Stimulated activated CD8-positive, alpha-beta memory T cell treated with anti-CD3 and anti-CD28 coated beads, Interleukin-7, amount 100 ng/mL, for 1 hour (primary cell): ENCODE measurements at places on chromosomes 12 and 14.

DNA sequence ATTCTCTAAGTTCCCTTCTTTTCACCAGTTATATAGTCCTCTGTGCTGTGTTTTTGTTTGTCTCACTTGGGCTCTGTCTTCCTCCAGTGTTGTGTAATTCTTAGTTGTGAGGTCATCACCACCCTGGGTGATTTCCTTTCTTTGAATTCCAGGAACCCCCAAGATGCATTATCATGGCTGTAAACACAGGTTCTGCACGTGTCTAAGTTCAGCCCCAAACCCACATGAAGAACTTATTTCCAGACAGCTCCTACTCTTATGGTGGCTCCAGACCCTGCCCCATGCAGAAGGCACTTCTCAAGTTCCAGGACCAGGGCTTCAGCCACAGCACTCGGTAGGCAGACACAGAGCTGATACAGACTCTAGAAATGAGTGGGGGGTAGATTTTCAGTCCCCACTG, 560.5 kb downstream of the BCL11B start:
- no peak for DNase-seq

- no peak for DNase-seq
These were observed 149.0 kb downstream of the TGFB3 start for GRCh38 chr14:75832621-75833297.

DNA sequence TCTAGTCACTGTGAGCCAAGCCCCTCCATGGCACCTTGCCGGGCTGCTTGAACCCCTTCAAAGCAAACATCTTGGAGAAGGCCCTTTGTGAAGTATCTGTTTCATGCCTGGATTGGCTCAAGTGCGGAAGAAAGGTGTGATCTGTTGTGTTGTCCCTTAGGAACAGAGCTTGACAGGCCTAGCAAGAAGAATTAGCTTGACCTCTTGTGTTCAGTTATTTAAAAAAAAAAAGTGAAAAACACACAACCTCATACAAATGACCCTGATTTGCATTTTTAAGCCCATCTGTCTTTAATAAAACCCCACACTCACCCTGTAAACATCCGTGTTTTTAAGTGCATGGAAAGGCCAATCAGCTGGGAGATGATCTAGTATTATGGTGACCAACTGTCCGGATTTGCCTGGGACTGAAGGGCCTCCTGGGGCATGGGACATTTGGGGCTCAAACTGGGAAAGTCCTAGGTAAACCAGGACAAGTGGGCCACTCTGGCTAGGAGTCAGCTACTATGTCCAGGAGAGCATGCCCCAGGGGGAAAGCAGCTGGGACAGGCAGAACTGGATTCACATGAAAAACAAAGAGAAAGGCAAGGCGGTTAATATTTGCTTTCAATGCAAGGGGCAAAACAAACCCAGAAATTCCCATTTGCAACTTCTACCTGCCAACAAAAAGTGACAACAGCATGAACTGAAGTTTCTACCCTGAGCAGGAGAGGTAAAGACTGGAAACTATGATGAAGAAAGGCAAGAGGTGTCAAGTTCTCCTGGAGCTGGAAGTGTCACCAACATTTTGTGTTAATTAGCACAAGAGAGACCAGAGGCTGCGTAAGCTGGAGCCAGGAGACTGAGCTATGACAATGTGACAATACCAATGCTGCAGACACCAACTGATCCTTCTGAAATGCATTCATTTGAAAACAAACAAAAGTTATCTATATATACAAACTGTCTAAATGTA, 78.6 kb downstream of the CLMN start:
- no peak for DNase-seq

DNA sequence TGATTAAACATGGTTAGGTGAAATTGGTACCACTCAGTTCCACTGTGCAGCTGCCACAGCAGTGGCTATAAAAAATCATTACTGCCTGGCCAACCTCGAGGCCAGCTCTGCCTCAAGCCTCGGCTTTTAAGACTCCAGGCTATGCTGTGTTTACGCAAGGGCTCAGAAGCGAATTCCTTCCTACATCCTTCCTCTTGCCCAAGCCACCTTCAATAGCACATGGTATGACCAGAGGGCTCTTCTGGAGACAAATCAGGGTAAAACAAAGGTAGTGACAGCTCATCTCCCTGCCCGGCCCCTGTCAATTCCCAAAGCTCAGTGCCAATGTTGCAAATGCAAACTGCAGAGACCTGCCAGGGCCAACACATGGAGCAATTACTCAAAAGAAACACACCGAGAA, 31.9 kb downstream of the NUAK1 start:
- DNase-seq, result no peak

DNA sequence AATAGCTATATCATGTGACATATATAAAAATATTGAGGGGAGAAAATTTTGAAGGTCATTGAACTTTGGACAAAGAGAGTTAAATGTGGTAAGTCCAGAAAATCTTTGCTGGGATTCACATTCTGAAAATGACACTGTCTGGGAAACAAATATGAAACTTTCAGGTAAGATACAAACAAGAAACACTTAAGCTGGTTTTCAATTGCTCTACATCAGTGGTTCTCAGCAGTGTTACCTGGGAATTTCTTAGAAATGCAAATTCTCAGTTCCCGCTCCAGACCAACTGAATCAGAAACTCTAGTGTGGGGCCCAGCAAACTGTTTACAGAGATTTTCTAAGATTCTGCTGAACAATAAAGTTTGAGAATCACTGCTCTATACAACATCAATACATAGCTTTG, 3.6 kb upstream of the CDK17 start:
- no peak for DNase-seq

- peak; percentile 45 for DNase-seq
These were observed 518.7 kb downstream of the TMEM121 start for GRCh38 chr14:106044949-106045596.

DNA sequence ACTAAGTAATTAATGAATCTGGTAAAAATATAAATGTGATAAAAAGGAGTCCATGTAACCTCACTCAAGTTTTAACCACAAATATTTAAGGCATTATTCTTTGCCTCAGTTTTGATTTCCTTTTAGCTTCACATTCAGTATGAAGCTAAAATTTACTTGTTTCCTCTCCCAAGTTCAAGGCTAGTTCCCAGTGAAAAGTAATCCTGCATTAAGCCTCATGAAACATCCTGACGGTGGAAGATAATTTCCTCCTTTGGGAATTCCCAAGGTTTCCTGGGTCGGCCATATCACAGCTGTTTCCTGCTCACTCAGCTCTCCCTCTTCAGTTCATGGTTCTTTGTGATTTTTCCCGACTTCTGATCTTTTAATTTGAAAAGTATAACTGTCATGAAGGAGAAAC, 1256.8 kb upstream of the FLRT2 start:
- no peak for DNase-seq
